NCI-H69 (cell line): ENCODE measurements at places on chromosomes 11 and 22.
A peak's percentile ranks its signal among the peaks of the same experiment; 100 is the strongest.

DNA sequence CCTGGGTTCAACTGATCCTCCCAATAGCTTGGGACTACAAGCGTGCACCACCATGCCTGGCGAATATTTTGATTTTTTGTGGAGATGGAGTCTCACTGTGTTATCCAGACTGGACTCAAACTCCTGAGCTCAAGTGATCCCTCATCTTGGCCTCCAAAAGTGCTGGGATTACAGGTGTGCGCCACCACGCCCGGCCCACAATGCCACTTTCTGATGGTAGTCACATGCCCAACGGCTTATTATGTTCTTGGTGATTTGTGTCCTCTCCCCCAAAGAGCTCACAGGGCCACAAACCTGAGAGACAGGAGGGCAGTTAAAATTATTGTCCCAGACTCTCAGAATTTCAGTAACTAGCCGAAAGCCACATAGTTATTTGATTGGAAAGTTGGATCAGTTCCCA lies 9.6 kb downstream of the GRIK4 start:
- DNase-seq = no peak

GRCh38 chr22:45948081-45948648 lies 28.8 kb downstream of the WNT7B start:
- DNase-seq = peak; percentile 89

DNA sequence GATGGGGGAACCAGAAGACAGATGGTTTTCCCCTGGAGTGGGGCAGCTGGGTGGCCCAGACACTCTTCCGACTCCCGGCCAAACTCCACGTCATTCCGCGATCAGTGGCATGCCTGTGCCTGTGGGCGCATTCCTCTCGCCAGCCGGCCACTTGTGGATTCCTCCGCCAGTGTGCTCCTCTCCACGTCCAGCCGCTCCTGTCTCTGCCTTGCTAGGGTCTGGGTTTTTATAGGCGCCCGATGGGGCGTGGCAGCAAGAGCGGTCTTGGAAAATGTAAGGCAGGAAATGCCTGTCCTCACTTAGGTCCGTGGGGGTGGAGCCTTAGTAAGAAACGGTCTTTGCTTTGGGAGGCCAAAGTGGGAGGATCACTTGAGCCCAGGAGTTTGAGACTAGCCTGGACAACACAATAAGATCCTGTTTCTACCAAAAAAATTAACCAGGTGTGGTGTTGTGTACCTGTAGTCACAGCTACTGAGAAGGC lies 81.6 kb upstream of the SEPTIN5 start:
- DNase-seq = no peak

DNA sequence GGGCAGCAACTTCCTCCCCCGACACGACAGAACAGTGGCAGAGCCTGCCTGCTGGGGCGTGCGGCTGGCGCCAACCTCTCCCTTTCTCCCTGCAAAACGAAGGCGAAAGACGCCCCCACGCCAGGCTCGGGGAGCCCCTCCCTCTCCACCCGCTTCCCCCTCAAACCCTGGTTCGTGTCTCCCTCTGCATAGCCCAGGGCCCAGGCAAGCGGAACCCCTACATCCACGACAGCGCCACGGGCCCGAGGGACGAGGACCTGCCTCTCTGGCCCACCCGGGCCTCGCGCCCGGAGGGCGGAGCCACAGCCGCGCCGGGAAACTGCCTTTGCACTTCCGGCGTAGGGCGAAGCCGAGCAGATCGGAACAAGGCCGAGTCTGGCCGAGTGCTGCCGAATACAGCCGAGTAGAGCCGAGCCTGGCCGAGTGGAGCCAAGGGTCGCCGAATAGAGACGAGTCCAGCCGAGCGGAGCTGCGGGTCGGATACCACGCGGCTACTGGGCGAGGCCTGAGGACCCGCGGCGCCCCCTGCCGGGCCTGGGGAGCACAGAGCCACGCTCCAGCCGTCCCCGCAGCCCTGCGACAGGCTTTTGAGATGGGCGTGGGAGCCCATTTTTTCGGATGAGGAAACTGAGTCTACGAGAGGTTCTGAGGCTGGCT lies 11.2 kb upstream of the C1QTNF6 start:
- DNase-seq = peak; percentile 97

DNA sequence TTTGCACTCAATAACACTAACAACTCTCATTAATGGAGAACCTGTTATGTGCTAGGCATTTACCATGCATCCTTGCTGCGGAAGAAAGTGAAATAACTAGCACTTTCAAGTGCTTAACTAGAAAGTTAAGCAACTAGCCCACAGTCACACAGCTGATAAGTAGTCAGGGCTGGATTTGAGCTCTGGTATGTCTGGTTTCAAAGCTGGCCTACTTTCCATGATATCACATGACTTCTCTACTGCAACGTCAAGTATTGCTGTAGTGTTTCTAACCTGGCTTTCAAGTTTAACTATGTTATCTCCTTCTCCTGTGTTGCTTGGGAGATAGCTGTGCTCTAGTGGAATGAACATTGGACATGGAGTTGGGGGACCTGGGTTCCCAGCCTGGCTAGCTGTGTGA lies 12.1 kb downstream of the SLC15A3 start:
- DNase-seq = no peak

- no peak for DNase-seq
Observed at GRCh38 chr11:75286826-75287465, 46.4 kb downstream of the TPBGL start.

DNA sequence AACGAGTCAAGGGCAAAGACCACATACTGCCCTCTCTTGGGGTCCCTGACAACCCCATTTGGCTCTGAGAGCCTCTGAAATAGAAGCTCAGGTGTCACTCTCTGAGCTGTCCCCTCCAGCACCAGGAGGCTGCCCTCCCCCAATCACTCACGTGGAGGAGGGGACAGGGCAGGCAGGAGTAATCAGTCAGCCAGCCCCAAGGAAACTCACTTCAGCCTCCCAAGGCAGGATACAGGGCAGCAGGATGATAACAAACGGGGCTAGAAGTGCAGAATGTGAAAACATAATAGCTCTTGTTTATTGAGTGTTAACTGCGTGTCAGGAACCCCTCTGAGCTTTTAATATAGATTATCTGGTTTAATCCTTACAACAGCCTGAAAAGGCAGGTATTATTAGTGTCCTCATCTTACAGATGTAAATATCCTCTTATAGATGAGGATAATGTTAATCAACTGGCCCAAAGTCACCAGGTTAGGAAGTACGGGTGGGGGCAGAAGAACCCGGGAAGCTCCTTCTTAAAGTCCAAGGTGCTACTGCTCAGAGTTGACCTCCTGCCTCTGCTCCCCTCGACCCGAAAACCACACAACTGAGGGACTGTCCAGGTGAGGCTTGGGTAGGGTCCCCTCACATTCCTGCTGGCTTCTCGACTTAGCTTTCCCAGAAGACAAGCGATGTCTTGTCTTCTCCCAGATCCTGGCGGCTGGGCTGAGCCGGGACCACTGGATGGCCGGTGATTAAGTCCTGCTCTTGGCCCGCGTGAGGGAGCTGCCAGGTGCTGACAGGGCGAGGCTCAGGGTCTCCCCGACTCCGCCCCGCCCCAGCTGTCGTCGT lies 2.7 kb downstream of the CHRM4 start:
- no peak for DNase-seq

- DNase-seq = peak; percentile 64
Observed at GRCh38 chr11:19777039-19777376, 64.4 kb downstream of the NAV2 start.

- no peak for DNase-seq
Observed at GRCh38 chr22:27137871-27138337, 480.5 kb downstream of the MIAT start.

- no peak for DNase-seq
Observed at GRCh38 chr22:27323661-27324060, 477.9 kb downstream of the MN1 start.

DNA sequence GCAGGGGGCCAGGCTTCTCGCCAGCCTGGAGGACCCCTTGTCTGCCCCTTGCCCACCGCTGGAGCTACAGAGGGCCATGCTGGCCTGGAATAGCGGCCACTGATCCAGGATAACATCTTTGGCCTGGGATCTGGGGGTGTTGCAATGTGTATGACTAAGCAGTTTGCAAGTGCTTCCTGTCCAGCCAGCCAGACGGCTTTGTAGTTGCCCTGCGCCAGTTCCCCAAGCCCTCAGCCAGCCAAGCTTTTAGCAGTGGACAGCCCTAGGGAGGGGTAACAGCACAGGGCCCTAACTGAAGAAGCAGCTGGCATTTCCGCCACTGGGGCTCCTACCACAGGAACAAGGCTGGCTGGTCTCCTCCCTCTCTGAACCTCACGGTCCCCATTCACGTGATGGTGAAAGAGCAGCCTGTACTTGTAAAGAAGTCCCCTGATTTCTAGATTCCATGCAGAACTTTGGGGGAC lies 32.1 kb downstream of the UQCR10 start:
- DNase-seq = no peak

DNA sequence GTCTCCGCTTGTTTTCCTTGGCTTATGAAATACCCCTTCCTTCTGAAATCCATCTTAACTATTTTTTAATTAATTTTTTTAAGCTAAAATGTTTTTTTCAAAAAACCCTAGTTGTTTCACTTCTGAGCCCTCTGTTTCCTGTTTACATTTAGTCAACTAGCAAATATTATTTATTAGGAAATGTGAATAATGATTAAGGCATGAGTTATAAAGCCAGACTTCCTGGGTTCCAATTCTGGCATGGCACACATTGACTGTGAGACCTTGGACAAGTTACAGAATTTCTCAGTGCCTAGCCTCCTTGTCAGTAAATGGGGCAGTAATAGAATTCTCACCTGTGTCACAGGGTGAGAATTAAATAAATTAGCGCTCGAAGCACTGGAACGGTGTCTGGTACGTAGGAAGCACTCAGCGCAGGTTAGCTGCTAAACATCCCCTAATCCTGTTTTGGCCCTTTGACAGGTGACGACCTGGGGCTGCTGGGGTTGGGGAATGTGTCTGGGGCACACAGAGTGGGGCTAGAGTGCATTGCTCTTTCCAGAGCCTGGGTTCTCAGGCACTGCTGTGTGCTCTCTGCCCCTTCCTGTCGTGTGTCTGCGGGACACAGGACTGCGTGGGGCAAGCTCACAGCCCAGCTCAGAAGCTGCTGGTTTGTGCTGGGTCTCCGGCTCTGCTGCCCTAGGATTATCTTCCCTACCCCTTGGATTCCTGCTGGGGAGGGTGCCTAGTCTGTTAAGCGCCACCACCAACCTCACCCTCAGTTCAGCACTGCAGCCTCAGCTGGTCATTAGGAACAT lies 13.1 kb downstream of the PANX1 start:
- DNase-seq = no peak

DNA sequence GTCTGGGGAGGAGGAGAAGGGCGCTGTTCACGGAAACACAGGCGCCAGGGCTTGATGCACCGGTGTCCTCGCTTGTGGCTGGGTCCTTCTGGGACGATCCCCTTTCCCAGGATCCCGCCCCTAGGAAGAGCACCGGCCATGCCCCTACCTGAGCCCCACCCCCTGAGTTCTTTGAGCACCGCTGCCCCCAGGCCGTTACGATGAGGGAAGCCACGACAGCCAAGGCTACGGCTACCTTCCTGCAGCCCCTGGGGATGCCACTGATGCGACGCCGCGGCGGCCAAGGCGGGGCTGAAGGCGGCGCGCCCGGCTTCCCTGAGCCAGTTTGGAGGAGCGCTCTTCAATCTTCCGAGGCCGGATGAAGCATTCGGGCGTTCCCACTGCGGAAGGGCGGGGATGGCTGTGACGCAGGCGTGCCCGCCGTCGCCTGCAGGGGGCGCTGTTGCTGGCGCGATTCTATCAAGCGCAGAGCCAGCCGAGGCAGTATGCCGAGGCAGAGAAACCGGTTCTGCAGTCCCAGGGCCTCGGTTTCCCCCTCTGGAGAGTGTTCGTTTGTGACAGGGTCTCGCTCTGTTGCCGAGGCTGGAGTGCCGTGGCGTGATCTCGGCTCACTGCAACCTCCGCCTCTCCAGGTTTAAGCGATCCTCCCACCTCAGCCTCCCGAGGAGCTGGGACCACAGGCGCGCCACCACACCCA lies 9.7 kb upstream of the NEFH start:
- peak; percentile 91 for DNase-seq

- no peak for DNase-seq
Observed at GRCh38 chr11:78830277-78830819, 255.7 kb upstream of the NARS2 start.

- DNase-seq = peak; percentile 91
Observed at GRCh38 chr22:46054091-46055073, 77.4 kb upstream of the WNT7B start.

DNA sequence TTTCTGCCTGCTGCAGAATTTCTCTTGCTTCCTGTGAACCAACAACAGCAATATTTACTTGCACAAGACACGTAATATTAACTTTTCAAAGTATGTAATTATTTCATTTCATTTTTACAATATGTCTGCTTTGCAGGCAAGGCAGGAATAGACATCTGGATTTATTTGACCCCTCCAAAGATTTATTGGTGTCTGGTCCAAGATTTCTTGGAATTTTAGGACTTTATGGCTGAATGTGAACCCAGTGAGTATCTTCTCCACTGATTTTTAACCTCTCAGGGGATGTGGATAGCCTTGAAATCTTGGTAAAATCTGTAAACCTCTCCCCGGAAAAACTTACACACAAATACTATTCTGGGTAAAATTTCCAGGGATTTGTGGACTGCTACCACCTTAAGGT lies 61.5 kb downstream of the PKNOX2 start:
- no peak for DNase-seq

DNA sequence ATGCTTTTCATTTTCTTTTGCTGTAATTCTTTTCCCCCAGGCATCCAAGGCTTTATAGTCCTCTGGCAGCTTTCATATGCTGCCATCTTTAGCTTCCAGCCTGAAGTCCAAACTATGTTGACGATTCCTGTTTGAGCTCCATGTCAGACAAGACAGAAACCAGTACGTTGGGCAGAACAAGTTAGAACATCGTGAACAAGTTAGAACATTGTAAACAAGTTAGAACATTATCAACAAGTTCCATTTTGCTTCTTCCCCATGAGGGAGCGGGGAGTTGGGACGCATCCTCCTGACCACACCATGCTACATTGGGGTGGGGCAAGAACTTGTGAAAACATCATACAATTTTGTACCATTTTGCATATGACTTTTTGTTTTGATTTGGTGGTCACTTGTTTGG lies 23.9 kb downstream of the GLB1L2 start:
- DNase-seq = no peak

GRCh38 chr22:36757668-36758211 lies 18.2 kb downstream of the IFT27 start:
- DNase-seq = peak; percentile 68

GRCh38 chr11:77127235-77127911 lies 673 bp upstream of the MYO7A start:
- peak; percentile 85 for DNase-seq

DNA sequence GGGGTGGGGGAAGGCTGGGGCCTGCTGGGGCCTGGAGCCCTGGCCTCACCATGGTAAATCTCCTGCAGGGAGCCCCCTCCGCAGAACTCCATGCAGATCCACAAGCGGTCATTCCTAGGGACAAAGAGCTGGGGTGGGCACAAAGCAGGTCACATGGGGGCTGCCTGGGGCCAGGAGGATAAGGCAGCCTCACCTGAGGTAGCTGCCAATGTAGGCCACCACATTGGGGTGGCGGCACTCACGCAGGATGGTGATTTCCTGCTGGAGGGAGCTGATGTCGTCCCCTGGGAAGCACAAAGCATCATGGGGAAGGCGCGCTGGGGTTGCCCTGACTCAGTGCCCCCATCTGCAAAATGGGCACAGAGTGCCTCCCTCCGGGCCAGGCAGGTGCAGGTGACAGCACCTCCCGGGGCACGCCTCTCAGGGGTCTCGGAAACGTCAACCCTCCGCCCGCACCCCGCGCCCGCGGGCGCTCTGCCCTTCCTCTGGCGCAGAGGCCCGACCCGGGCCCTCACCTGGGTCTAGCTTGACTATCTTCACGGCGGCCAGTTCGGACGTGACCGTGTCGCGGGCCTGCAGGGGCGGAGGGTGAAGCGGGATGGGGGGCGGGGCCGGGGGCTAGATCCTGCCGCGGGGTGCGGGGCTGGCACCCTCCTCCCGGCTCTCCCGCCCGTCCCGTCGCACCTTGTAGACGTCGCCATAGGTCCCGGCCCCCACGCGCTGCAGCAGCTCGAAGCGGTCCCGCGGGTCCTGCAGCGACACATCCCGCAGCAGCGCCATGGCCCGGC lies 450 bp downstream of the MAP4K2 start:
- DNase-seq = peak; percentile 52
